ENCODE measurements at places on chromosomes 7 and 10. TPM values are rescaled to one million over a fixed set of nuclear protein-coding genes. Genes with fewer than 3 reads are reported as not detected.

- H3K4me1 ChIP-seq, result peaks cover 10% of the 10 kb centered on the region
- H3K27me3 ChIP-seq, result no peaks in the 10 kb centered on the region
- peaks cover 74% of the 10 kb centered on the region for H3K36me3 ChIP-seq
- H3K27ac ChIP-seq, result peak overlapping the region; percentile 1
- H3K4me3 ChIP-seq, result no peak overlapping the region
These were observed 161.4 kb downstream of the ARID5B start for GRCh38 chr10:62062752-62063512.

- H3K27ac ChIP-seq, result no peak overlapping the region
- H3K27me3 ChIP-seq, result no peaks in the 10 kb centered on the region
- no peaks in the 10 kb centered on the region for H3K36me3 ChIP-seq
- no peak overlapping the region for H3K4me3 ChIP-seq
These were observed 445.0 kb downstream of the PARD3 start for GRCh38 chr10:34370126-34370525.

DNA sequence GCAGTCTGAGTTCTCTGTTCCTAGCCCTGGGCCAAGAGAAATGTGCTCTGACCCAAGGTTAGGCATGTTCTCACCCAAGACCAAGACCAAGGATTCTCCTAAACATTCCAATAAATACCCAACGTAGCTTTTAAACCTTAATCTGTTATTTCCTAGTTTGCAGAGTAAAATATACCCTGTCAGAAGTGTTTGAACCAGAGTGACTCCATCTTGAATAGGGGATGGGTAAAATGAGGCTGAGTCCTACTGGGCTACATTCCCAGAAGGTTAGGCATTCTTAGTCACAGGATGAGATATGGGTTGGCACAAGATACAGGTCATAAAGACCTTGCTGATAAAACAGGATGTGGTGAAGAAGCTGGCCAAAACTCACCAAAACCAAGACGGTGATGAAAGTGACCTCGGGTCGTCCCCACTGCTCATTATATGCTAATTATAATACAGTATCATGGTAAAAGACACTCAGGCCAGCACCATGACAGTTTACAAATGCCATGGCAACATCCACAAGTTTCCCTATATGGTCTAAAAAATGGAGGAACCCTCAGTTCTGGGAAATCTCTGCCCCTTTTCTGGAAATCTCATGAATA, 27.7 kb downstream of the PLXNA4 start:
- peak; percentile 93 for DNase-seq
- H3K4me1 ChIP-seq, result peaks cover 23% of the 10 kb centered on the region
- H3K4me3 ChIP-seq, result no peak overlapping the region
- no peaks in the 10 kb centered on the region for H3K36me3 ChIP-seq
- H3K27ac ChIP-seq, result peak overlapping the region; percentile 50
- H3K27me3 ChIP-seq, result no peaks in the 10 kb centered on the region

GRCh38 chr7:111735661-111736551, 173.6 kb upstream of the IMMP2L start:
- no peak overlapping the region for H3K27ac ChIP-seq
- peaks cover 8% of the 10 kb centered on the region for H3K4me1 ChIP-seq
- H3K4me3 ChIP-seq, result no peak overlapping the region
- peak; percentile 45 for DNase-seq
- no peaks in the 10 kb centered on the region for H3K27me3 ChIP-seq
- no peaks in the 10 kb centered on the region for H3K36me3 ChIP-seq

GRCh38 chr7:4066206-4066605, 615.9 kb upstream of the FOXK1 start:
- H3K36me3 ChIP-seq, result no peaks in the 10 kb centered on the region
- H3K27me3 ChIP-seq, result no peaks in the 10 kb centered on the region
- H3K4me1 ChIP-seq, result no peaks in the 10 kb centered on the region
- no peak overlapping the region for H3K4me3 ChIP-seq
- DNase-seq, result no peak

Gene ZNF777
- total RNA-seq, result 17.2 TPM

Gene ICA1
- 8.0 TPM for total RNA-seq
